Esophagus squamous epithelium (tissue), 5 donors: ENCODE measurements at places on chromosomes 5 and 9.

GRCh38 chr5:18563853-18564252 is 929.6 kb downstream of the TAF11L14 start:
- no peak for DNase-seq

GRCh38 chr9:70049672-70050271 is 6.1 kb downstream of the MAMDC2 start:
- no peak for DNase-seq

- DNase-seq: no peak
These were observed 30.6 kb upstream of the TRIM32 start for GRCh38 chr9:116656501-116656971.

DNA sequence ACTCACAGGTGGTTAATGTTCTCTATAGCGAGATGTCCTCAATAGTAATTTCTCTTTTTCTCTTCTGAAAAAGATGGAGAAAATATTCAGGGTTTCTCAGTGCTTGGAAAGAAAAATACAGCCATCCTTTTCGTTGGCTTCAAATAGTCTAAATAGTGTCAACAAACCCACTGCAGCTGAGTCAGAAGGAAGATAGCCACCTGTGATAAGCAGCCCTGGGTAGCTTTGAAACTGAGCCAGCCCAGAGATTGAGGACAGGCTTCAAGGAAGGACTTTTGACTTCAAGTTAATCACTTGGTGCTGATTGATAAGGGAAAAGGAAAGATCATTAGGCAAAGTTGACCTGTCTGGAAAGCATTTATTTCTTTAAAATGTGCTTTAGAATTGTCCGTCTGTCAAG is 78.7 kb upstream of the TYRP1 start:
- no peak for DNase-seq

GRCh38 chr9:134179918-134180785 is 15.8 kb upstream of the RNU6ATAC start:
- DNase-seq: no peak

GRCh38 chr9:99680191-99680590 is 141.5 kb upstream of the NR4A3 start:
- no peak for DNase-seq

DNA sequence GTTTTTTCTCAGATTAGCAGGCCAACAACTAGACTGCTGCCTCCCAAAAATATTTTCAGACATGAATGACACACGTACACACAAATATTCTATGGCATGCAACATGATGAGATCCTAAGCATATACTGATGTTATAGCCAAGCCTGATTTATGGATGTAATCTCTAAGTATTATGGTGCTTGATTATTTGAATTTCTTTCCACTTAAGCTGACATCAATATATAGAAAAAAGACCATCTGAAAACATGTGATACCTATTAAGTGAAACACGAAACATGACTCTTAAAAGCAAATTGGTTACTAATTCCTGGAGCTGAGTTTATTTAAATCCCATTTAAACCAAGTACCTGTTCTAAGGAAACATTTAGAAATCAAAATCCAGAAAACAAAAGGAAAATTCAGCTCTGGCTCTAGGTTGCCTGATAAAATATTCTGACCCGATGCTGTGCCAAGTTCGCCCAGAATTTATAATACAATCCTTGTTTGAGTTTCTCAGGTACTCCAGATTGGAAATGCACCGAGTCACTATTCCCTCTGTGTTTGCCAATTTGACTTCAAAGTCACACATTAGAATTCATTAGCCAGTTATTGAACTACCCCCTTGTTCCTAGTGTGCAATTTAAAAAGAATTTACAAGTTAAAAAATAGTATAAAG is 548.6 kb downstream of the CSNK1G3 start:
- DNase-seq: no peak

- no peak for DNase-seq
These were observed 16.9 kb upstream of the BOD1 start for GRCh38 chr5:173633304-173633703.

DNA sequence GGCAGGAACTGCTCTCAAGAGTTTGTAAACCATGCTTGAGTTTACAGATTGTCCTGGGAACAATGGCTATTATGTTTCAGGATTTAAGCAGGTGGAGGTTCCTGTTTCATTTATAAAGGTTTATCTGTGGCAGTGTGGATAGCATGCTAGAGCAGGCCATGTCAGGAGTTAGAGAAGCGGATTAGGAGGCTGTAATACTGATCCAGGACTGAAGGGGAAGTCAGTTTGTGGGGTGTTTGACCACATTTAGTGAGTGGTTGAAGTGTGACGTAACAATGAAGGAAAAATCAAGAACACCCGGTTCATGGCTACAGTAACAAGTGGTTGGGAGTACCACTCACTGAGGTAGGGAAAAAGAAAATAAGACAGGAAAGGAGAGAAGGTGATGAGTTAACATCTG is 299.0 kb downstream of the TLR4 start:
- no peak for DNase-seq

GRCh38 chr9:137136261-137136880 is 2.6 kb upstream of the GRIN1 start:
- DNase-seq: no peak

DNA sequence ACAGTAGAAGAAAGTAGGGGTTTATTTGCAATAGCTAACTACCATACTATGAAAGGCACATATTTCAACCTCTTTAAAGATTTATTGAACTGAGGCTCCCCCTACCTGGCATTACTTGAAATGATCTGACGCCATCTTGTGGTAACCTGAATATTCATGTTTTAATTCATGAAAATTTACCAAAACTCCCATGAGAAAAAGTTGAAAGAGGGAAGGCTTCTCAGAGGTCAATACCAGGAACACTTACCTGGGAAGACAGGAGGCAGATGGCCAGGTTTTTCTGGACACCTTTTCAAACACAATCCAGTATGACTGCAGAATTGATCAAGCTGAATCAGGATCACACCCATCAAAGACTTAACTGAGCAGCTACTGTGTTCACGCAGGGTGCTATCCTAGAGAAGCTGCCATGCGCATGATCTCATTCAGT is 9.4 kb downstream of the PRELID2 start:
- no peak for DNase-seq

DNA sequence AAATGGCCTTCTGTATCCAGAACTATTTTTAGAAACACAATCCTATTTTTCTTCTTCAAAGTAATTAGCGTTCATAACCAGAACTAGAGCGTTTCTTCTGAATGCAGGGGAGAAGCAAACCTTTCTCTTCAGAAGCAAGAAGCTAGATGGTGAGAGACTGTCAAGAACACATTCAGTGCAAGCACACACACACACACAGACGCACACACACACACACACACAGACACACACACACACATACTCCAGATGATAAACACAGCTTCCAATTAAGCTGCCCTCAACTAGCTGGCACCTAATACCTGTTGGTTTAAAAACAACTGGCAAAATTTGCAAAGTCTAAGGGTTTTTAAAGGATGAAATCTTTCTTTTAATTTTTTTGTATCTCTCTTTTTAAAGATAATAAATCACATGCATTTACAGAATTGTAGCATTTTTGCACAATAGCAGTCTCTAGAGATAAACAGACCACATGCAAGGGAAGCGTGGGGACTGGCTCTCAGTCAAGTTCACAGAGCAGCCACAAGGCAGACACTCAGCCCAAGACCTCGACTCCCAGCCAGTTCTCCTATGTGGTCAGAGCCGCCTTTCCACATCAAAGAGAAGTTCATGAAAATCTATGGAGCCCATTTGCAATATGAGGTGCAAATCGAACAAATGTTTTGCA is 138.5 kb downstream of the TTLL11 start:
- no peak for DNase-seq

GRCh38 chr5:145104106-145104505 is 731.0 kb downstream of the PRELID2 start:
- DNase-seq: no peak

DNA sequence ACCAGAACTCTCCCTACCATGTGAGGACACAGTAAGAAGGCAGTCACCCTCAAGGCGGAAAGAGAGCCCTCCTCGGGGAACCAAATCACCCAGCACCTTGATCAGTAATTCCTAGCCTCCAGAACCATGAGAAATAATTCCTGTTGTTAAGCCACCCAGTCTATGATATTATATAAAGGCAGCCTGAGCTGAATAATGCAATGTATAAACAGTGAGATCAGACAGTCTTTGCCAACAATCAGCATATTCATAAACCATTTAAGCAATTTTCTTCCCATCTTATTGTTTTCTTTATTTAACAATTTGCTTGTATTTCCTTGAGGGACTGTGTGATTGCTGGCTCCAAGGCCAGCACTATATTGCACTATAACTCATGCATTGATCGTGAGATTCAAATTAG is 144.4 kb upstream of the DAPK1 start:
- DNase-seq: no peak

GRCh38 chr5:122880170-122880689 is 34.8 kb downstream of the SNX24 start:
- no peak for DNase-seq

DNA sequence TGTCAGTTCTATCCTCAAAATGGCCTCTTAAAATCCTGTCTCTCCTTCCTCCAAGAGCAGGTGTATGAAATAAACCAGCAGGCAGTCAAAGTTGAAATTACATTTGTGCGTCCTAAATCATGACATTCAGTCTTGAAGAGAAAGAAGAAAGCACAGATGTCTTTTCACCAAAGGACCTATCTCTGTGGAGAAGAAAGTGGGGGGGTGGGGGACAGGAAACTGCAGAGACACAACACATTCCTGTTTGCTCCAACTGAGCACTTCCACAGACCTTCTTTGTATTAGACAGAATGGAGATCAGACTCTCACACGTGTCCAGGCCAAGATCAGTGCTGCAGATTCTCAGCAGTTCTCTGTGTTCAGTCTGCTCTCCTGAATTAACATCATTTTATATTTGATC is 471.9 kb upstream of the RGMB start:
- no peak for DNase-seq

GRCh38 chr5:91020065-91020800 is 362.9 kb downstream of the ARRDC3 start:
- DNase-seq: no peak
